Muscle of leg (tissue), 16 donors: ENCODE measurements at places on chromosomes 4 and X. TPM values are rescaled to one million over a fixed set of nuclear protein-coding genes. Genes with fewer than 3 reads are reported as not detected.

Gene MEPE
- not detected for polyA plus RNA-seq

Gene CTAG1A
- polyA plus RNA-seq: not detected

- no peak for DNase-seq
Measured at GRCh38 chr4:164615964-164616363, 138.0 kb upstream of the SMIM31 start.

DNA sequence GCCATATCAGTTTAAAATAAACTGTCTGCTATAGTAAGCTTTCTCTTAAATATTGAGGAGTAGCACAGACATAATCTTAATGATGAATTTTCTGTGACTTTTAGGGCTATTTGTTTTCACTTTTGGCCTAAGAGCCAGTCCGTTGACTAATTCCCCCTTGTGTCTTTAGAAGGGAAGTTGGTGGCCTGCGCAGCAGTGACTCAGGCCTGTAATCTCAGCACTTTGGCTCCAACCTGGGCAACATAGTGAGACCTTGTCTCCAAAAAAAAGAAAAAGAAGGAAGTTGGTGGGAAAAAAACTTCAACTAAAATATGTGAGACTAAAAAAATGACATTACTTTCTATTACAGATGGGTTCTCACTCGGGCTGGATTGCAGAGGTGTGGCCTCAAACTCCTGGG, 3.4 kb downstream of the NCAPG start:
- DNase-seq: no peak

DNA sequence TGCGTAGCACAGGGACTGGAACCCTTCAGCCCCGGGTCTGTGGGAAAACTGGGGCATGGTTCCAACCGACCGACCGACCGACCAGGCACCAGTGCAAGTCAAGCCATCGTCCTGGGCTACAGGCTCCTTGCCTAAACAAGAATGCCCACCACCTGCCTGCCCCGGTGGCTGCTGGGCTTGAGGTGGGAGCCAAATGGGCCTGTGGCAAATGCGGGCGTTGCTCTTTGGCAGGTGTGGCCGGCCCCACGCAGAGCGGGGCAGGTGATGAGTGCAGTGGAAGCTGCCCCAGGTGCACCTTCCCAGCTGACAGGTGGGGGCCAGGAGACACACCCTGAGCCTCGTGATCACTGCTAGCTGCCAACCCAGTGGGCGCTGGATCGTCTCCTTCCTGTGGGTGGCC, 77.9 kb downstream of the MTMR1 start:
- no peak for DNase-seq

Gene BMX
- 1.7 TPM for polyA plus RNA-seq

- DNase-seq: no peak
Measured at GRCh38 chr4:175809402-175810072, 2.5 kb downstream of the GPM6A start.

GRCh38 chr4:47840291-47840690, 2.4 kb upstream of the CORIN start:
- DNase-seq: no peak

Gene ADGRA3
- polyA plus RNA-seq: 44.5 TPM

DNA sequence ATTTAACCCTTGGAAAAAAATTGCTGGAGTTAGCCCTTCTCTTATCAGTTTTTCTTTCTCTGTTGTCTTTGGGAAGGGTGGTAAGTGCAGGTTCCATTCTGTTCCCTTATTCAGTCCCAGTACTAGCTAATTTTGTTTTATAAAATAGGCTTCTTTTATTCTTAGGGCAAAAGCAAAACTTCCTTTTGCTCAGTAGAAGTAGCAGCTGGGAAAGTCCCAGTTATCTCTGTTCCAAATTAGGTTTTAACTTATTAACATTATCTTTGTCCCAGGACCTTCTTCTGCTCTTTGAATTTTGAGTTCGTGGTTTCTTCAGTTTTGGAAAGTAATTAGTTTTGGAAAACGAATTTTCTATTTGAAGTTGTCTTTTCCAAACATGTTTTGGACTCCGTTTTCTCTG, 61.1 kb downstream of the BANK1 start:
- DNase-seq: no peak

GRCh38 chr4:95013236-95013635, 255.5 kb downstream of the BMPR1B start:
- DNase-seq: no peak

Gene GBA3
- 0.53 TPM for polyA plus RNA-seq

- DNase-seq: peak; percentile 32
Measured at GRCh38 chr4:57109847-57110639, at the start of gene IGFBP7. TSS of gene IGFBP7 (minus strand) at chr4:57110385. CDS start at chr4:57110351, 34 bp downstream.

Gene NAAA
- 11.0 TPM for polyA plus RNA-seq

DNA sequence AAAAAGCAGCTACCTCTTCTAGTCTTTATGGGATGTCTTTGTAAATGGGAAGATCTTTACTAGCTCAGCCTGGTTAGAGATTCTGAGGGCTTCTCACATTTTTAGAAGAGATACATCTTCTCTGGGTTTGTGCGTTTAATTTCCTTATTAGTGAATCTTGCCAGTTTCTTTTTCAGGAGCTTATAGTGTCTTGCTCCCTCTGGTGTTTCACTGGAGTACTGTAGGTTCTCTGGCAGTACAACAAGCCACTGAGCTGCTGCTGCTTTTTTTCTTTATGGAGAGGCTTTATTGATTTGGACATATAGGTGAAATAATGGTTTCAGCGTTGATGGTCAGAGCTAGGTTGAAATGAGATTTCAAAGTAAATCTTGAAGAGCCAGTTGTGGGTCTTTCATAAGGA, 82.9 kb downstream of the LAS1L start:
- no peak for DNase-seq

DNA sequence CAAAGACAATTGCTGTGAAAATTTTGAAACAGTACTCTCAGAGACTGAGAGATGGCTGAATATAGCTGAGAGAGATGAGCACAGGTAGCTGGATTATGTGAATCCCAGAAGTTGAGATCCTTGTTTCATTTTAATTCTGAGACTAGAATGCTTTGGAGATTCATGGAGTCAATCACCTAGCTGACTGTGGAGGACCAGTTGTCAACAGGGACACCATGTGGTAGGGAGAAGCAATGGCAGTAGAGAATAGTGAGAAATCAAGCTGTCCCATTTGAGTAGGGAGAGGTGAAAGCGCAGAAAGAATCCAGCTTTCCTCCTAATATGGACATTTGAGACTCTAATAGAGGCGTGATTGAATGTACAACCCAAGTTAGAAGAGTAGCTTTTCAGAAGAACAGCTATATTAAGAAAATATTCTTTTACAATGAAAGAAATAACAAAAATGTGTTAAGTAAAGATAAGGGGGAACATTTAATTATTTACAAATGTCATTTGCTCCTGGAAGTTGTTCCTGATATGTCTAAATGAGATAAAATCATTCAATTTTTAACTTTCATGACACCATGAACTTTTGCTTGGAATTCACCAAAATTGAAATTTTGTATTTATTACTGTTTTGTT, 30.3 kb upstream of the GLRB start:
- DNase-seq: peak; percentile 60

- DNase-seq: peak; percentile 68
Measured at GRCh38 chr4:16794816-16795445, 103.5 kb downstream of the LDB2 start.

- no peak for DNase-seq
Measured at GRCh38 chr4:138899999-138900398, 115.6 kb upstream of the NOCT start.

DNA sequence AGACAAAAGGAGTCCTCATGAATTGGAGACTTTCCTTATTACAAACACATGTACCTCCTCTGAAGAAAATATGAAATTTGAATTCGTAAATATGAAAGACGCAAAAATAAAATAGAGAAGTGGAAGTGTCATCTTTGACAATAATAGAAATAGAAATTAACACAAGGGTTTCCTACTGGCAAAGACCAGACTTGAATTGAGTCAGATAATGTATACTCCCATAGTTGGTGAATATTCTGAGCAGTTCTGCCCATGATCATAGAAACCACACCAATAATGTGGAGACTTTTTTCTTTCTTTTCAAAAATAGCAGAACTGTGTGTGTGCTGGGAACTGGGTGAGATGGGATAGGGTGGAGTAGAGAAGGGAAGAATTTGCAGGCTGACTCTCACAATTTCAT, 277.7 kb upstream of the TET2 start:
- DNase-seq: no peak

DNA sequence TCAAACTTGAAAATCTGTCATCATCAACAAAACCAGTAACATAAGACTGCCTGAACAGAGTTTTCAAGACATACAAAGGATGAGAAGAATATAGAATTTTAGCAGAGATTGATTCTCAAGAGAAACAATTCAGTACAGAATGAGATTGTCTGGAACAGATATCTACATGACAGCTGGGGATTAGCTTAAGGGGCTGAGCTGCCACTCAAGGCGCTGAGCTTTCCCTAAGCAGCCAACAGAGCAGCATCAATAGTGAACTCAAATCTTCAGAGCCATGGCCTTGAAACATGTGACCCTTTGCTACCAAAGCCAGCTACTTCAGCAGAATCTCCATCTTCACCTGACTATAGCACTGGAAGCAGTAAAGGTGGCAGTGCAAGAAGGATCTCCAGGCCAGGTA, 24.3 kb upstream of the PCDH10 start:
- DNase-seq: no peak

DNA sequence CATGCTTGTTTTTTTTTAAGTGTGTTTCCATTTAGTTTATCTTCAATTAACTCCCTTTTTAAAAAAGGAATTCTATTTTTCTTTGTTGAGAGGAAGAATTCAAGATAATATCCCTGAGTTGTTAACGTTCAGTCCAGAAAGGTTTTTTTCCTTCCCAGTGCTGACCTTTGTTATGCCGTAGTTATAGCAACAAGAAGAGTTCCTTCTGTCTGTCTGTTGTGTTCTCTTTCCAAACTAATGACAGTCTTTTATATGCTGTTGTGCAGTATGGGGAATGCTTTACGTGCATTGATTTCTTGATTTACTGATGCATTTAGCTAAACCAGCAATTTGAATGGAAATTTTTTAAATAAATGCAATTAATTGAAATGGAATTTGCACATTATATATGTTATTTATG, 6.6 kb upstream of the CXXC4 start:
- DNase-seq: peak; percentile 56

- peak; percentile 4 for DNase-seq
Measured at GRCh38 chrX:127726227-127726626, 326.0 kb downstream of the ACTRT1 start.

GRCh38 chr4:171101845-171102244, 711.4 kb upstream of the GALNTL6 start:
- no peak for DNase-seq
